ENCODE measurements at places on chromosomes 7 and 10.

- no peak for DNase-seq
Measured at GRCh38 chr7:142383841-142384492, 126.1 kb upstream of the PRSS58 start.

- DNase-seq, result peak; percentile 16
Measured at GRCh38 chr7:102044984-102045673, 227.7 kb downstream of the CUX1 start.

- no peak for DNase-seq
Measured at GRCh38 chr10:15188603-15189002, 20.1 kb upstream of the NMT2 start.

DNA sequence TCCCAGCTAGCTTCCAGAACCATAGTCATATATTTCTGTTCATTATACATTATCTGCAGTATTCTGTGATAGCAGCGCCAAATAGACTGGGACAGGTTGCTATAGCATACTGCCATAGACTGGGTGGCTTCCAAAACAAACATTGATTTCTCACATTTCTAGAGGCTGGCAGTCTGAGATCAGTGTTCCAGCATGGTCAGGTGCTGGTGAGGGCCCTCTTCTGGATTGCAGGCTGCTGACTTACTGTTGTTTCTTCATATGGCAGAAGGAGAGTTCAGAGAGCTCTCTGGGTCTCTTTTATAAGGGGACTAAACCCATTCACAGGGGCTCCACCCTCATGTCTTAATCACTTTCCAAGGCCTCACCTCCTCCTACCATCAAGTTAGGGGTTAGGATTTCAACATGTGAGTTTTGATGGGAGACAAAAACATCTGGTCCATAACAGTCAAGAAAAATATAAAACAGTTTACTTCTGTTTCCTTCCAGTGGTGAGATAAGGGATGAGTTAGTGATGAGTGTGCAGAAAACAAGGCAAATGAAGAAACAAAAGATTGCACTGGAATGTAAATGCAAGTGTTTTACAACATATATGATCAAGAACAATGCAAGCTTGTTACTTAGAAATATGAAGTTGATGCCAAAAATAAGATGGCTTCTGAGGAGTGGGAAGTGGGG is 399.0 kb upstream of the C7orf33 start:
- no peak for DNase-seq

DNA sequence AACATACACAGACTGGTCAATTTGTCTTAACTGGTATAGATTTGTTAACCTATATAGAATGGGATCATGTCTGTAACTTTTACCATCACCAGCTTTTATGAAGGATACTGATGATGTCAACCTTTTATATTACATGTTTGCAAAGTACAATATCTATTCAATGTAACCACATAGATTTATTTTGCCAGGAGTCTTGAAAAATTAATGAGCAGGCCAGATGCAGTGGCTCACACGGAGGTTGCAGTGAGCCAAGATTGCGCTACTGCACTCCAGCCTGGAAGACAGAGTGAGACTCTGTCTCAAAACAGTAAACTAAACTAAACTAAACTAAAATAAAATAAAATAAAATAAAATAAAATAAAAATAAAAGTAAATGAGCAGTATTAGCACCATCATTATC is 30.0 kb upstream of the PARD3 start:
- no peak for DNase-seq

- DNase-seq, result no peak
Measured at GRCh38 chr10:118383063-118383689, 41.1 kb upstream of the FAM204A start.

GRCh38 chr7:153698046-153698445 is 354.2 kb upstream of the DPP6 start:
- no peak for DNase-seq

DNA sequence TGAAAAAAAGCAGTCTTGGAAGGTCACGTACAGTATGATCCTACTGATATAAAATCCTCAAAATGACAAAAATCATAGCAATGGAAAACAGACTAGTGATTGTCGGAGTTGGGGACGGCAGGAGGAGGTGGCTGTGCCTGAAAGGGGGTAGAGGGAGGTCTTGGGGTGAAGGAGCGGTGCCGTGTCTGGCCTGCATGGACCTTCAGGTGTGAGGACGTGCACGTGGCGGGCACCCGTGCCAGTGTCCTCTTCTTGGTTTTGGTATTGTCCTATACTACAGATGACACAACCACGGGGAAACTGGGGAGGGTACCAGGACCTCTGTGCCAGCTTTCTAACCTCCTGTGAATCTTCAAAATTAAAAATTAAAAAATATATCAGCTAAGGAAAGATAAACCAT is 73.0 kb downstream of the COBL start:
- DNase-seq, result no peak

- DNase-seq, result no peak
Measured at GRCh38 chr7:6653071-6654003, 16.2 kb downstream of the ZNF316 start.

DNA sequence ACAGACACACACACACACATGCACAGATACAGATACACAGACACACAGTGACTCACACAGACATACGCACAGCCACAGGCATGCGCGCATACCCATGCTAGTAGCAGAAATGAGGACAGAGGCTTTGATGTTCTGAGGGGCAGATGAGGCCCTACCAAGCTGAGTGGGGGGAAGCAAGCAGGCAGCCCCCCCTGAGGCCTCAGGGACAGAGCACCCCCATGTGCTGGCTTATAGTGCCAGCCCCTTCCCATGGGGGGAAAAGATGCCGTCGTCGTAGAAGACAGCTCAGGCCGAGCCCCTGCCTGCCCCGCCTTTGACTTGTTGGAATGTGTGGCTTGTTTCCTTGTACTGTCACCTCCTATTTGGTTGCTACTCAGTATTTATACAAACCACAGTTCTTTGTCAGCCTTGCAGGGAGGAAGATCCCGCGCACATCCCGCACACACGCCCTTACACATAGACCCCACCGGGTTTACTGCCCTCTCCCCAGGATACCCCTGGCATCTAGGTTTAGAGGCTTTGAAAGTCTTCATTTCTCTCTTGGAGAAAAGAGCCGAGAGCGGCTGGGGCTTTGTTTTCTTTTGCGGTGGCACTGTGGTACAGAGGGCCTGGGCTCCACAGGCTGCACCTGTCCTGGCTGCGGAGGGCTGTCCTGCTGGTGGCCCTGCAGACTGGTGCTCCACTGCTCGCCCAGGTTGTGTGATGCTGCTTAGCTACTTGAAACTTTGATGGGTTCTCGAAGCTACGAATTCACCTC is 112.5 kb downstream of the DOCK1 start:
- DNase-seq, result no peak

- no peak for DNase-seq
Measured at GRCh38 chr10:9596368-9596920, 1421.2 kb upstream of the CELF2 start.

DNA sequence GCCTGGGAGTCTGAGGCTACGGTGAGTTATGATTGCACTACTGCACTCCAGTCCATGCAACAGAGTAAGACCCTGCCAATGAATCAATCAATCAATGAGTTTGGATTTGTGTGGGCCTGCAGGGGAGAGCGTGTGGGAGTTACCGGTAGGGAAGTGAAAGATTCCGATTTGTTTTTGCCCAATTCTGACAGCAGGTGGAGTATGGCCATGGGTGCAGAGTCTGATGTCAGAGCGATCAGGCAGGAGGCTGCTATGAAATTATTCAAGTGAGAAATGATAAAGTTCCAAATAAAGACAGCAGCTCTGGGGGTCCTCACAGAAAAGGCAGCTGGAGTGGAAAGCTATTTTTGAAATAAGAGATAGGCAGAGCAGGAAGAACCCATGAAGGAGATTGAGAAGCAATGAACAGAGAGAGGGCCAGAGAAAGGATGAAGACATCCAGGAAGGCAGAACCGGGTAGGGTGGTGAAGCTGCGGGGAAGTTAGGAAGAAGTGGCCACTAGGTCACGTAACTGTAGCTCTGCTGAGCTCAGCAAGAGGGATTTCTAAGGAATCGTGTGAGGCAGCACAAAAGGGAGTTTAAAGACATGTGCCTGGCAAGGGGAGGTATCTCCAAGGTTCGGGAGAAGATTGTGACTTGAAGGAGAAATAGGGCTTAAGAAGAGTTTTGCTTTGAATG is 93.7 kb upstream of the NMT2 start:
- peak; percentile 10 for DNase-seq

- no peak for DNase-seq
Measured at GRCh38 chr7:105097619-105098018, 83.6 kb downstream of the KMT2E start.

- no peak for DNase-seq
Measured at GRCh38 chr7:40551685-40552576, 417.1 kb downstream of the SUGCT start.

GRCh38 chr10:86438091-86438749 is 71.6 kb upstream of the GRID1 start:
- no peak for DNase-seq

DNA sequence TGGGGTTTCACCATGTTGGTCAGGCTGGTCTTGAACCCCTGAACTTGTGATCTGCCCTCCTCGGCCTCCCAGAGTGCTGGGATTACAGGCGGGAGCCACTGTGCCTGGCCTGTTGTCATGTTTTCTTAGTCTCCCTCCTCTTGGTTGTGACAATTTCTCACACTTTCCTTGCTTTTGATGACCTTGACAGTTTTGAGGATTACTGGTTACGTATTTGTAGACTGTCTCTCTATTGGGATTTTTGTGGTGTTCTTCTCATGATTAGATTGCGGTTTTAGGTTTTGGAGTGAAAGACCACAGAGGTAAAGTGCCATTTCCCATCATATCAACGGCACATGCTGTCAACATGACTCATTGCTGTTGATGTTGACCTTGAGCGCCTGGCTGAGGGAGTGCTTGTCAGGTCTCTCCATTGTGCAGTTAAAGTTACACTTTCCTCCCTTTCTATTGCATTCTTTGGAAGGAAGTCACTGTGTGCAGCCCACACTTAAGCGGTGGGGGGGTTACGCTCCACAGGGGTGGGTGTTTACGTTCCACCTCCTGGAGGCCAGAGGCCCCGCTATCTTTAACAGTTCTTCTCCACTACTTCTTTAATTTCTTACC is 10.8 kb downstream of the NEURL1 start:
- no peak for DNase-seq

GRCh38 chr7:13986208-13986607 is 3.3 kb downstream of the ETV1 start:
- no peak for DNase-seq

- no peak for DNase-seq
Measured at GRCh38 chr10:118629211-118629610, 33.8 kb upstream of the PRLHR start.
